Cortex of kidney (tissue), 1 donor: ENCODE measurements at places on chromosomes 7 and 10.

DNA sequence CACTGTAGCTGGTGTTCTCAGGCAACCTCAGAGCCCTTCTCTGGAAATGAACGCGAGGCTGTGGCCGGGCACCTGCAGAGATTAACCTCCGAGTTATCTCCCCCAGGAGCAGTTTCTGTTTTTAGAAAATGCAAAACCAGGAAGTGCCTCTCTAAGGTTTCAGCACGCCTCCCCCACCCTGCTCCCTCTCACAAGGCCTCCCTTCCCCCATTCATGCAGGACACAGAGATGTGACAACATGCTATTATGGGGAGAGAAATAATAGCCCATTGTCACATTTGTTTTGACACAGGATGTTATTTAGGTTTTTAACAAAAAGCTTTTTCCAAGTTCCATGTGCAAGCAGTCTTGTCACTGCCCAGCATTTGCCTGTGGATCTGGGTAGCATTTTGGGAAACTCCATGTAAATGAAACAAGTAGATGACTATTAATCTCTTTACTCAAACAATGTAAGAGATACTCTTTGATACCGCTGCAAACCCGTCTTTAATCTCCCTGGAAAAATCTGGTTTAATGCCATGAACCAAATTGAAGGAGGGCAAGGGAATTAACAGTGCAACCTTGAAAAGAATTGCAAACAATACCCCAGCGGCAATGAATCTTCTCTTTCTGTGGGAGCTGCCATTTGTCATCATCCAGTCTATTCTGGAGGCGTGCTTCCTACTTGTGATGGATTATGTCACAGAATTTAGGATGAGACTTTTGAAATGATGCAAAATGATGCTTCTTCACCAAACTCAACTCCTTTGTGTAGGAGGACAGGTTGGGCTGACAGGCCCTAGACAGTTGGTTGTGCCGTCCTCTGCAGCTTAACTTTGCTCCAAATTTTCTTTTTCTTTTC, 86.5 kb upstream of the NMT2 start:
- no peak for DNase-seq

DNA sequence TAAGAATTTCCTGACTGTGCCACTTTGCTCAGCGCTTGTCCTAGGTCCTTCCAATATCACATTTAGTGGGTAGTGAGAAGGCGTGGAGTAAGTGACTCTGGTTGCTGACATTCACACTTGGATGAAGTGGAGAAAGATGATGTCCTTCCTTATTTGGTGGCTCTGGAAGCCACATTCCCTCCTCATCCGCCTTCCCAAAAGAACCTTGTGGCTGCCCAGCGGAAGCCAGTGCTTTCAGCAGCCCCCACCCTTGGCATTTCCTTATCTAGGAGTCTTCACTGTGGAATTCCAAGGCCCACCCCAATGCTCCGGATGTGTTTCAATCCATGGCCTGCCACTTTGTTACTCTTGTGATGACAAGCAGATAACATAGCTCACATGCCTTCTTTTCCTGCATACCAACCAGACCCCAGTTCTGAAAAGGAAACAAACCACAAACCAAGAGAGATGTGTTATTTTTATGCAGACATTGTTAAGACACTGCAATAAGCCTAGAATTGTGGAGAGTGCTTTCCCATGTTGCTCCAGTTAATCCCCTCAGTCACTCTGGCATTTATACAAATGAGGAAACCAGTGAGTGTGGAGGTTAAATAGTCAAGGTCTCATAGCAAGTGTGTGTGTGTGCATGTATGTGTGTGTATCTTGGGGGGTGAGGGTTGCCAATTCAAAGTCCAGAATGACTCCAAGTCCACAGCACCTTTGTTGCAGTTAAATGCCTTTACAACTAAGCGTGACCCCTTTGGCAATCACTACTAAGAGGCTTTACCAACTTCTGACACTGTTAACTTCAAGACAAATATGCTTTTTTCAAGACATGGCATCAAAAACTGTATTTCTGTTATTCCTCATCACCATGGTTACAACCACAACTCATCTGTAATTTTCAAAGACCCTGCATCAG, 10.3 kb upstream of the ANKRD1 start:
- no peak for DNase-seq

GRCh38 chr10:7408291-7409044, 2.4 kb downstream of the SFMBT2 start:
- DNase-seq, result no peak

DNA sequence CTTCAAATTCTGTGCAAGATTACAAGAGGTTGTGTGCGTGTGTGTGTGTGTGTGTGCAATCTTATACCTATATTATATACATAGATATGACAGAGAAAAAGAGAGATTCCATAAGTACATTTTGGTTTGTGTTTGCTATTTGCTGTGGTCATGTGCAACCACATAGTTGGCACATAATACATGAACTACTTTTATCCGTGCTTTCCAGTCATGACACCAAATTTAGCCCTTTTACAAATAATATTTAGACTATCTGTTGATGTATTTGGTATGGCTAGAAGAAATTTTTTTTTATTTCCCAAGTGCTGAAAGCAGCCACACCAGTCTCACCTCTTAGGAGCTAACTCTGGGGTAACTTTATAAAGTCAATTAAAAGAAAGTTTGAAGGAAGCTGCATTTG, 63.5 kb upstream of the EGFR start:
- DNase-seq, result no peak

- no peak for DNase-seq
Observed at GRCh38 chr10:130333185-130333584, 197.0 kb downstream of the GLRX3 start.

GRCh38 chr7:24637706-24638105, 64.5 kb downstream of the PALS2 start:
- no peak for DNase-seq

DNA sequence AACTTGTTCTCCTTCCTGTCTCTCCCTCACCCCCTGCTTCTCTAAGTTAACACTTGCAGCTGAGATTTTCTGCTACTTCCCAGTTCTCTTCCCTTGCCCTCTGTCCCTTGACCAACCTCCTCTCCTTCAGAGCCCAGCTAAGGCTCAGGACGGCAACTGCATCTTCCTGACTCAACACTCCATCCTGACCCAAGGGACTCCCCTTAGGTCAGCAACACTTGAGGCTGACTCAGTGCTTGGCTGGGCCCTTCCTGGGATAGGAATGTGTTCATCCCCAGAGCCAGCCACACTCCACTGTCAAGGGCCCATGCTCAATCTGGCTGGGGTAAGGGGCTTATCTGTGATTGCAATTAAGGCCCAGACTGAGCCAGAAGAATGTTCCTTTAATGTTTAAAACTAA, 3.4 kb downstream of the CALHM2 start:
- no peak for DNase-seq

DNA sequence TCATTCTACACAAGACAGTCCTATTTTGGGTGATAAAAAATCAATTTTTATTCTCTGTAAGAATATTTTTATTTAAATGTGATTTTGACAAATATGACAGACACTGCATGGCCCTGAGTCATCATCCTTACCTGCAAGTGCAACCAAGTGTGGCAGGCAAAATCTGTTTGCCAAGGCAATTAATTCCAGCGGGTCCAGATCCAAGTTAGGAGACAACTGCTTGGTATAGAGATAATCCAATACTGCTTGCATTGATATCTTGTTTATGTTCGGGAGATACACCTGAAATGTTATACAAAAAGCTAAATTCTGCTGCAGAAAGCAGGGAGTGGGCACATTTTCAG, 66.2 kb downstream of the RHOBTB1 start:
- no peak for DNase-seq

DNA sequence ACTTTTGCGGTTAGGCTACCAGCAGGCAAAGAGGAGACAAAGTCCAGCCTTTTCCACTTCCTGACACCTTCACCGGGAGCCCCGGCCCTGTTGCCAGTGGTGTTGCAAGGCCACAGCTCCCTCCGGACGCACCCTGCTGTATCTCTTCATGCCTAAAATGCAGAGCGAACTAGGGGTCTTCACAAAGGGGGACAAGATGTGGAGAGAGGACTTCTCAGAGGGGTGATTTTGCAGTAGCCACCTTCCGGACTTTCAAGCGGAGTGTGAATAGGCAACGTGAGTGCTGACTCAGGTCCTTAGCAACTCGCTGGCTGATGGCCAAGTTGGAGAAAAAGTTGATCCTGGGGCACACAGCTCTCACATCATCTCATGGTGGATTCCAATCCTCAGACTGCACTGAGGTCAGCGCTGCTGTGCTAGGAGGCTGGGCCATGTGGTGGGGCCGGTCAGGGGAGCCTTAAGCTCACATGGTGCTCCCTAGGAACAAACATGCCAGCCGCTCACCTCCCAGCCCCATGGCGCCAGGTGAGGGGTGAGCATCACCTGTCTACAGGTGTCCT, 166.3 kb downstream of the LCOR start:
- no peak for DNase-seq

DNA sequence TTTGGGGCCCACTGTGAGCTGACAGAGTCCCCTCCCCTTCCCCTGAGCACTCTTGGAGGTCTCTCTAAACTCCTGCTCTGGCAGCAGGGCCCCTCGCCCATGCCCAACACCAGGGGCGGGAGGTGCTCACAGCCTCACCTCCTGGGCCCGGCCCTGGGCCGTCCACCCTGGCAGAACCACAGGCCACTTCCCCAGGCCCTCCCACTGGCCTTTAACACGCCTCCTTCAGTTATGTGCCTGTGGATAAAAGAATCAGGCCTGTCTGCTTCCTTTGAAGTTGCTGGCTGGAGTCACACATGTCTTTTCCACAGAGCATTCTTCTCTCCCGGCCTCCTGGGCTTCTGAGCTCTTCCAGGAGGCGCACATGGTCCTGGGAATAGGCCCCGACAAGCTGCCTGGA, 10.2 kb downstream of the MYL10 start:
- no peak for DNase-seq

DNA sequence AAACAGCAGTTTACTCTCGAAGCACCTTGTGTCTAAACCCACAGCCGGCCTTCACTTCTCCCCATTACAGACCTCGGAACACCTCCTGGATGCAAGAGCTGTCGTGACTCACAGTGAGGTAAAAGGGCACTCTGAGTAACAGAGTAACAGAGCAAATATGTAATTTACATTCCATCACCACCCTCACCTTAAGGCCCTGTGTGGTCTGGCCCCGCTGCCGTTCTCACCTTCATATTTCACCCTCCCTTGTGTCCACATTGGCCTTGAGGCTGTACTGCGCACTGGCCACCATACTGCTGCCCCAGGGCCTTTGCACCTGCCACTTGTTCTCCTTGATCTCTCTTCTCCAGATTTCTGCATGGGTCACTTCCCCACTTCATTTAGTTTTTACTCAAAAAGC, 12.6 kb downstream of the FFAR4 start:
- no peak for DNase-seq

- DNase-seq, result no peak
Observed at GRCh38 chr10:42977032-42977416, 99.8 kb upstream of the RET start.

DNA sequence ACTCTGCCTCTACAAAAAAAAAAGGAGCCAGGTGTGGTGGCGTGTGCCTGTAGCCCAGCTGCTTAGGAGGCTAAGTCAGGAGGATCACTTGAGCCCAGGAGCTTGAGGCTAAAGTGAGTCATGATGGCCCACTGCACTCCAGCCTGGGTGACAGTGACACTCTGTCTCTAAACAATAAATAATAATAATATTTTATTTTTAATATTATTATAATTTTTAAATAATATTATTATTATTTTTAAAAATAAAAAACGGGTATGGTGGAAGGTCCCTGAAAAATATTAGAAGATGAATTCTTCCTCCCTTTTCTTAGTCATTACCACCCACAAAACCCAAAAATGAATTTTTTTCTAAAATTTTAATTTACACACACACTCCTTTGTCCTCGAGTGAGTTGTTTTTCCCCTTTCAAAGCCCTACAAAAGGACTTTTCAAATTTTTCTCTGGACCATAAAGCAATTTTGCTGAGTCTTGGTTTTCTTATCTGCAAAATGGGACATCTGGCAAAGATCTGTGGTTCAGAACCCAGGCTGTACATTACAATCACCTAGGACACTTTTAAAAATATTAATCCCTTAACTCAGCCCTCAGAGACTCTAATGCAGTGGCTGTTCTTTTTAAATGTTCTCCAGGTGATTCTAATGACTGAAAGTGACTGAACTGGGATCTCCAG, 174.0 kb upstream of the NEBL start:
- DNase-seq, result no peak

- no peak for DNase-seq
Observed at GRCh38 chr7:44759246-44759645, 10.6 kb downstream of the ZMIZ2 start.

DNA sequence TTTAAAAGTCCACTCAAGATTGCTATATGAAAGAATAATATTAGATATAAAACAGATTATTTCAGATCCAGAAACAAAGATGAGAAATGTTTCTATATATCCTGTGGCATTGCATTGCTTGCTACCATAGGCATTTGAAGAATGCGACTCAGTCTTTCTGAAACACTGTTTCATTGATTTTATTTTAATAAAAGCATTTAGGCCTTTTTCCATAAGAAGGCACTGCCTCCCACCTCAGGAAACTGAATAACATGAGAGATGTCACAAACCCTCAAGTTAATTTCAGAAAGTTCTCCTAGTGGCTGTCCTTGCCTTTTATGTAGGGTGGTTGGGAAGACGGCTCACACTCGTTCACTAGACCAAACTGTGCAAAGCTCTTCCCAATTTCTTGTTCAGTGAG, 23.3 kb downstream of the PRPS1L1 start:
- no peak for DNase-seq

DNA sequence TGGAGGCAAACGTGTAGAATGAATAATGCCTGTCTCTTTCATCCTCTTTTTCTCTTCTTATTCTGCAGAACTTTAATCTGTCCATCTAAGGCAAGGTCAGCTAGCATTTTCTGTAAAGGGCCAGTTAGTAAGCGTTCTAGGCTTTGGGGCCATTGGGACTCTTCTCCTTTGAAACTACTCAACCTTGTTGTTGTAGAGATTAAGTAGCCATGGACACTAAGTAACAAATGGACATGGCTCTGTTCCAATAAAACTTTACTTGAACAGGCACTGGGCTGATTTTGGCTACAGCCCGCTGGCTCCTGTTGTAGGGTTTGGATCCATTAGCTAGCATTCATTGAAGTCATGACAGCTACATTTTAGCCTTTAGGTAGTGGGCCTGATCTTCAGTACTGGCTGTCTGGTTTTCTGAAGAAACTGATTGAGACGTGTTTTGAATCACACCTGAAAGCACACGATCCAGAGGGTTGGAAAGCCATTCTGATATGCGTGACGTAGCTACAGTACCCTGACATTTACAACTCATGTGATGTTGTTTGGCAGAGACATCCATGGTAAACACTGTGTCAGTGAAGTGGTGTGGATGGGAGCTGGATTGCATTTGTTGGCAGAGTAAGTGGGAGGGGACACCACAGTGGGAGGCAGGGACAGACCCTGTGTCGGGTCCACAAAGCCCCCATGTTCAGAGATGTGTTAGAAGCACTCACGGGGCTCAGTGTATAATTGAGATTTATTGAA, 92.5 kb downstream of the MTPN start:
- DNase-seq, result no peak

- DNase-seq, result no peak
Observed at GRCh38 chr10:88088441-88089340, 225.3 kb downstream of the PTEN start.

DNA sequence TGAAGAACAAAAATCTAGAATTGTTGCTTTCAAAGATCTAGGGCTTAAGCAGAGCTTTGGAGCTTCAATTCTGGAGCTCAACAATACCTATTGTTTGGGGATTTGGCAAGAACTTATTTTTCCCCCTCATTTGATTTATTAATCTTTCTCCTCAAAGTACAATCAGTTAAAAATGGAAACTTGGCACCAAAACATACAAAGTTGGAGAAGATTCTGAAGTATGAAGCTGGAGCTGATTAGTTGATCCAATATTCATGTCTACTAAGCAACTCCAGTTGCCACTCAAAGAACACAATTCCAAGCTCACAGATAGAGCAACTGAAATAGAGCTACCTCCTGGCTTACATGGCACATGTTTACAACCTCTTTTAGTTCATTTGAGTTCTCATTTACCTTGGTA, 3.8 kb downstream of the FAM13C start:
- DNase-seq, result no peak
